ENCODE measurements at places on chromosomes 7 and 10.

DNA sequence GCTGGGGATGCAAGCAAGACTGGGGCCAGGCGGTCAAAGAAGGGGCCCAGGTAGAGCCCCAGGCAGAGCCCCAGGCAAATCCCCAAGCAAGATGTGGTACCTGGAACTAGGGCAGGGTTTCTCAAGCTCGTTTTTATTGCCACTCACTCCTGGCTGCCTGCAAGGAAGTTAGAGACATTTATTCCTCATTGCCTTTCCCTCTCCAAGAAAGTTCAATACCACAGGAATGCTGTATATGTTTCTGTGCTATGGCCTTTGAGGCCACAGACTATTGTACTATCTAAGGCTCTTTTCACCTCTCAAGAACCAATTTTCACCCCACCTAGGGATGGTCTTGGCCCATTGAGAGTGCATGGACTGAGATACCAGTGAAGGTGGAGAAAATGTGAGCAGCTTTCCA lies 71.3 kb downstream of the TACC2 start:
- DNase-seq = no peak

DNA sequence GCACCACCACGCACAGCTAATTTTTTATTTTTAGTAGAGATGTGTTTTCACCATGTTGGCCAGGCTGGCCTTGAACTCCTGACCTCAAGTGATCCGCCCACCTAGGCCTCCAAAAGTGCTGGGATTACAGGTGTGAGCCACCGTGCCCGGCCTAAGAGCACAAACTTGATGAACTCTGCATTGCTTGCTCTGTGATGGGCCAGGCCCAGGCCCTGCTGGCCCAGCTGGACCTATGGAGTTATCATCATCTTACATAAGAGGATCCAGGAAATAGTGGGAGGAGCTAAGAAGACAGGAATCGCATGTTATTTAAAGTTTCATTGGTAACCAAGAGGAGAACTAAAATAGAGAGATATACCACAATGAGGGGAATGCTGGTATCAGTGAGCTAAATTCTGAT lies 86.9 kb downstream of the DAGLB start:
- DNase-seq = no peak

DNA sequence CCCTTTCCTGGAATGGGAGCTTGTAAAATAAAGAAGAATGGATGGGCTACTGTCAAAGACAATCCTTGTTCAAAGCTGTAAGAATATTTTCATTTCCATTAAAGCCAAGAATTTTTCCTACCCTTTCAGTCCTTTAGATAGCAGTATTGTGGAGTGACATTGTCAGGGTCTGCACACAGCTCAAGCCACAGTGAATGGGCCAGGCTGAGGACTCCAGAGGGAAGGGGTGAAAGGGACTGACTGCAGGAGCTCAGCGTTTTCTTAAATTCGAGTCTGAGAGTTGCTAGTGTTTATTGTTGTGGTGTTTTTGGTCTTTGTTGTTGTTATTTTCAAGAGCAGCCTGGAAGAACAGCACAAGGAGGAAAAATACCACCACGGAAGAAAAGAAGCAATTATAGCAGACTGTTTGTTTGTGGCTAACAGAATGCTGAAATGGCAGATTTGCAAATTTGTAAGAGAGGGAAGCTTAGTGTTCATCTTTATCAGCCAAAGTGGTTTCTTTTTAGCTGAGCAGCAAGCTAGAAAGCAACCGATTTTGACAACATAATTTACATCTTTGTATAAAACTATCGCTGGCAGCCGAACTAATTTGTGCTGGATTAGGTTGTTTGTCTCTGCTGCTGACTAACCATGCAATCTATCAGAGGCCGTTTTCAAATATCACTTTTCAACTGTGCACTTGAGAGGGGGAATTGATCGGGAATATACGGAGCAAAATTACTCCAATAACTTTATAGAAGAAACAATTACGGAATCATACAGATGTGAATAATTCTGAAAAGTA lies 192.1 kb downstream of the LRMDA start:
- DNase-seq = no peak

DNA sequence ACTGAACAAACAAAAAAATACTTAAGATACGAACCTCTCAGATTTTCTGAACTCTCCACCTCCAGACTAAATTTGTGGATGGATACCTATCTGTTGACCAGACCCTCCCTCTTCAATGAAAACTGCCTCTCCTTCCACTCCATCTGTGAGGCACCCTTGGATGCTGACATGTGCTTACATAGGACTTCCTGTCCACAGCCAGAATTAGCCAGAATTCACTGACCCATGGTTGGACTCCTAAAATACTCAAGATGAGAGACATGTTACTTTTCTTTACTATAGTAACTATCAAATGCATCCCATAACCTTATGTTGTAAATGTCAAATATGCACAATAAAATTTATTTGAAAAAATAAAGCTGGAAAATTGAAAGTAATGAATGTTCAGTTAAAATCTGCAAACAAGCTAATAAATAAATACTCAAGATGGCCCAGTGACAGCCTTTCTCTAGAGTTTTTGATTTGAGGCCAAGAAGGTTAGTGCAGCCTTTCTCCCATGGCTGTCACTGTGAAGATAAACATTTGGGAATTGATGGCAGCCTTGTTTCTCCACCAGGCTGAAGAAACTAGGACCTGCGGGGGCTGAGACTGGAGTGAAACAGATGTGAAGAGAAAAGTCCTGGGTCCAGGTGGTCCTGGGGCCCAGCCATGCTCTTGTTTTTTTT lies 287.0 kb downstream of the ZEB1 start:
- DNase-seq = no peak

DNA sequence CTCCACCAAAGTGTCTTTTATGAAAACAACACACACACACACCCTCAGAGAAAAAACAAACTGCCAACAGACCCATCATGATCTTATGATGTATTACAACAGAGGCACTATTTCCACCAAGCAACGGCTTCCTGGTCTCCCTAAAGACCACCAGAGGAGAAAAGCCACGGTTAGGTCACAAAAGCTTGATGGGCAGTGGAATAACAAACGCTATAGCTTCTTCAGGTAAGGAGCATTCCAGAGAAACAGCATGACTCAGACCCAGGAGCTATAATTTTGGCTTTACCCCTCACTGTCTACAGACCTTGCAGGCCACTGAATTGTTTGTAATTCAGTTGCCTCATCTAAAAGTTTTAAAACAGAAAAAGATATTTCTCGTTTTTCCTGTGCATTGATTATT lies 105.7 kb upstream of the GPR141 start:
- DNase-seq = no peak
